ENCODE measurements at places on chromosomes 5 and 9. TPM values are rescaled to one million over a fixed set of nuclear protein-coding genes. Genes with fewer than 3 reads are reported as not detected.

Gene FBP2
- 2.2 TPM for polyA plus RNA-seq

Gene ECSCR
- 67.5 TPM for polyA plus RNA-seq

- DNase-seq, result no peak
Measured at GRCh38 chr9:31372799-31373587, 1011.5 kb upstream of the ACO1 start.

DNA sequence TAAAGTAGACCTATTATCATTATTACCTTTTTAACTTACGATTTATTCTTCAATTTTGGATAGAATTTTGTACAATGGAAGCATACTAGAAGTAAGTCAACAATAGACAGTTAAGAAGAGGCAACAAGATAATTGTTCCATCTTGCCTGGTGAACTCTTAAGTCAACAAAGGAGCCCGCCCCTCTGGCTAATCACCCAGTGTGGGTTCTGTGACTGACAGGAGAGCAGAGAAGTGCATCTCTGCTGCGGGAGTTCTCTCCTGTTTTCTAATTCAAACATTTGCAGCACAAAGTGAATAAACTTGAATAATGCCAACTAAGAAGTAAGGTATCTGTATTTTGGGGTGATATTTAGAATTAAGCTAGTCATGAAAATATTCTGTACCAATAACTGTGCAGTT lies 6.7 kb upstream of the ISL1 start:
- DNase-seq, result no peak

GRCh38 chr5:172410160-172410559 lies 44.2 kb downstream of the SH3PXD2B start:
- DNase-seq, result no peak

DNA sequence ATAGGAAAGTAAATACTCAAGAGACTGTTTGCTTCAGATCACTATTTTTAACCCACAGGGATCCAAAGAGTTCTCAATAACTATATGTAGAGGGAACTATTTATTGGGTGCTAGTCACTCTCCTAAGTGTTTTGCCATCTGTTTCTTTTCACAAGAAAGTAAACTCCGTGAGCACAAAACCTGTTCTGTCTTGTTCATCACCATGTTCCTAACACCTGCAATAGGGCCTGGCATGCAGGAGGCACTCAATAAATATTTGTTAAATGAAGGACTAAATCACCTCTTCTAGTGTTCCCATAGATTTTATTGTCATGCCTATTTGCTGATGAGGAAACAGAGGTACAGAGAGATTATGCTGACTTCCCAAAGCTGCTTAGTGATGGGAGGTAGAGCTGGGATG lies 118.2 kb downstream of the VCAN start:
- no peak for DNase-seq
